Bronchial smooth muscle cell (primary cell): ENCODE measurements at places on chromosomes 2 and 18. TPM values are rescaled to one million over a fixed set of nuclear protein-coding genes. Genes with fewer than 3 reads are reported as not detected.

CXCR1 gene
- not detected in 2 replicates for total RNA-seq

WNT10A gene
- not detected in 2 replicates for total RNA-seq

TLX2 gene
- total RNA-seq: 1.4 TPM in 2 replicates

NAT8 gene
- total RNA-seq: not detected in 2 replicates

DSEL gene
- 35.7 and 74.9 TPM in 2 replicates for total RNA-seq

KCNG2 gene
- total RNA-seq: 0.32 and 1.9 TPM in 2 replicates

MAPK4 gene
- total RNA-seq: under 0.01 TPM in 1 of 2 replicates, not detected in the other

CRYGC gene
- total RNA-seq: not detected in 2 replicates

TSPYL6 gene
- not detected in 2 replicates for total RNA-seq

CNNM4 gene
- total RNA-seq: 2.2 and 2.3 TPM in 2 replicates

DIPK1C gene
- total RNA-seq: not detected in 2 replicates

MARCO gene
- total RNA-seq: not detected in 2 replicates

WDR43 gene
- 37.5 and 64.7 TPM in 2 replicates for total RNA-seq

C2orf78 gene
- total RNA-seq: not detected in 2 replicates

PSTPIP2 gene
- 2.7 and 6.9 TPM in 2 replicates for total RNA-seq

ONECUT2 gene
- under 0.01 TPM in 1 of 2 replicates, not detected in the other for total RNA-seq

CAPN14 gene
- 0.16 and 0.17 TPM in 2 replicates for total RNA-seq

COL5A2 gene
- 203 and 228 TPM in 2 replicates for total RNA-seq

SLC20A1 gene
- total RNA-seq: 22.1 and 53.0 TPM in 2 replicates

LRATD1 gene
- under 0.01 TPM in 1 of 2 replicates, not detected in the other for total RNA-seq

NRBP1 gene
- 90.0 and 94.5 TPM in 2 replicates for total RNA-seq

HRH4 gene
- under 0.01 TPM in 1 of 2 replicates, not detected in the other for total RNA-seq

LCT gene
- under 0.01 and 0.09 TPM in 2 replicates for total RNA-seq

IL1R2 gene
- total RNA-seq: 0.09 and 0.79 TPM in 2 replicates

ACOXL gene
- total RNA-seq: not detected in 2 replicates

POTEI gene
- total RNA-seq: under 0.01 TPM in 1 of 2 replicates, not detected in the other

CD28 gene
- total RNA-seq: not detected in 2 replicates

DSC2 gene
- under 0.01 and 0.09 TPM in 2 replicates for total RNA-seq

SH3BP4 gene
- total RNA-seq: 21.6 and 22.8 TPM in 2 replicates

TFPI gene
- total RNA-seq: 103 and 147 TPM in 2 replicates

FBXO11 gene
- 47.3 and 62.9 TPM in 2 replicates for total RNA-seq

TMEM127 gene
- total RNA-seq: 10.6 and 10.7 TPM in 2 replicates

ZC3H15 gene
- 62.4 and 63.8 TPM in 2 replicates for total RNA-seq

CBLN2 gene
- not detected in 2 replicates for total RNA-seq

LBH gene
- total RNA-seq: 50.3 and 73.4 TPM in 2 replicates

UGT1A7 gene
- total RNA-seq: not detected in 2 replicates

REG3G gene
- total RNA-seq: not detected in 2 replicates

SLC16A14 gene
- 1.7 and 6.1 TPM in 2 replicates for total RNA-seq
